Psoas muscle (tissue), 8 donors: ENCODE measurements at places on chromosomes 2 and 18.

- DNase-seq, result no peak
These were observed 55.9 kb downstream of the FEZ2 start for GRCh38 chr2:36541891-36542595.

DNA sequence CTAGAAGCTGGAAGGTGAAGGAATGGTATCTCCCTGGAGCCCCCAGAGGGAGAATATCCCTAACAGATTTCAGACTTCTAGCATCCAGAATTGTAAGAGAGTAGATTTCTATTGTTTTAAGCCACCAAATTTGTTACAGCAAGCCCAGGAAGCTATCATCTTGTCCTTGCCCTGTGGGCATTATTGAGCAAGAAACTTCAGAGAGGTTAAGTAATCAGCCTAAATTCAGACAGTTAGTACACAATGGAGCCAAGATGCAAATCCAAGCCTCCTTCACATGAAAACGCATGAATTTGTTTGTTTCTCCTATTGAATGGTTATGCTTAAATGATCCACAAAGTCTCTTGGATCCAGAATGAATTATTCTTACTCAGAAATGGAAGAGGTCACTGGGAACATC, 55.2 kb upstream of the TRIB2 start:
- DNase-seq, result no peak

DNA sequence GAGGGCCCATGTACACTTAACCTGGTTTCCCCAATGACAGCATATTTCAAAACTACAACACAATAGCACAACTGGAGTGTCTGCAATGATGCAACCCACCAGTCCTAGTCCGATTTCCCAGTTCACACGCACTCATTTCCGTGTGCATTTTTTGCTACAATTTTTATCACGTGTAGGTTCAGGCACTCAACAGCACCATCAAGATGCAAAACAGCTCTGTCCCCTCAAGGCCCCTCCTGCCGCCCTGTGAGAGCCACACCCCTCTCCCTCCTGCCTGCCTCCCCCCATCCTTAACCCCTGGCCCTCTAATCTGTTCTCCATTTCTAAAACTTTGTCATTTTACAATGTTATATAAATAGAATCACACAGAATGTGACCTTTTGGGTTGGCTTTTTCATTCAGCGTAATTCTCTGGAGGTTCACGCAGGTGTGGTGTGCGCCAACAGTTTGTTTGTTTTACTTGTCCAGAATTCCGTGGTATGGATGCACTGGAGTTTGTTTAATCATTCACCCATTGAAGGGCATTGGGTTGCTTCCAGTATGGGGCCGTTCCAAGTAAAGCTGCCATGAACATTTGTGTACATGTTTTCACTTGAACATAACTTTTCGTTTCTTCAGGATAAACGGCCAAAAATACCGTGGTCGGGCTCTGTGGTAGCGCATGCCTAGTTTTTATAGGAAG, 8.4 kb downstream of the KCNIP3 start:
- no peak for DNase-seq

GRCh38 chr2:9311488-9311887, 104.9 kb downstream of the ASAP2 start:
- DNase-seq, result peak; percentile 76

DNA sequence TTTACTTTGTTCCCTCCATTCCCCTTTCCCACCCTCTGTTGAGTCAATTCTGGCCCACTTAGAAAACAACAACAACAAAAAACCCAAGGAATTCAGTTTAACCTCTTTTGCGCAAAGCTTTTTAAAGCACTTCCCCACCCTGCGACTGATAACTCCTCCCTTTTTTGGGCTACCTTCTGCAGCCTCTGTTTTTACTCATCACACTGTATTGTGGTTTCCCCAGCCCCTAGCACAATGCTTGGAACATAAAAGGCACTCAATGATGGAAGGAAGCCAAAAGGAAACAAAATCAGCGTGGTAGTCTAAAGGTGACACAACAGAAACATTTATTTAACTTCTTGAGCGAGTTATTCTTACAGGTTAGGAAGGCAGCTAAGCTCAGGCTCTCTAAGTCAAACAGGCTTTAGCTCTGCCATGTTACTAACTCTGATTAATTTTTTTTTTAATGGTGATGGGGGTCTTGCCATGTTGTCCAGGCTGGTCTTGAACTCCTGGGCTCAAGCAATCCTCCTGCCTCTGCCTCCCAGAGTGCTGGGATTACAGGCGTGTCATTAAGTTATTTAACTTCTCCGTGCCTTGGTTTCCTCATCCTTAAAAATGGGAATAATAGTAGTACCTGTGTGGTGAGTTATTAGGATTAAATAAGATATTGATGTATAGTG, 1.3 kb downstream of the CEP68 start:
- no peak for DNase-seq

DNA sequence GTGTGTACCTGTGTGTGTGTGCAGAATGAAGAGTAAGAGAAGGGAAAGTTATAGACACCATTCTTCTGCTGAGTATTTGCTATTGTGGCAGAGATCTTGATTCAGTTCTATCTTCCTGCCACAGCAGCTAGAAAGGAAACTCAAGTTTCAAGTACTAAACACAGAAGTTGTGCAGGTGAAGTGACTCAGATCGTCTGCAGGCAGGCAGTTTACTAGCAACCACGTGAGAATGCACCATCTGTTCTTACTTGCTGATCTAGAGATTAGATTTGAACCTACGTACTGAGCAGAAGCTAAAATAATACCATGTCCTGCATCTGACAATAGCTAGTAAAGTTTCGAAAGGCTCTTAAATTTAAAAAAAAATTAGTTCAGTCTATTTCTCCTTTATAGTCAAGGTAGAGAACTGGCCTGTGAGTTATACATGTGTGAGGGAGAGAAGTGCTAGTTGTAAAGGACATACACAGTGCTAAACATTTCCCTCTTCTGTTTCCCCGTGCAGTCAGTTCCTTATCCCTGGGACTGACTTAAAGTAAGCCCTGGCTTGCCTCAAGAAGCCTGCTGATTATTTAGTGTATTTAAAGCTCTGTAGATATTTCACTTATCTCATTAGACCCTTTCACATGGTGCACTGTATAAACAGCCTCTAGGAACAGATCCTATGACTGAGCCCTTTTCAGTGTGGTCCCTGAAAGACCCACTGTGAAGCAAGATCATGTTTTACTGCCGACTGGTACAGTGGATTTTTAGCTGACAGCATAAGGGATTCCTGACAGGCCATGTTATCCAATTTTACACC, 45.0 kb downstream of the SLC38A11 start:
- DNase-seq, result no peak

DNA sequence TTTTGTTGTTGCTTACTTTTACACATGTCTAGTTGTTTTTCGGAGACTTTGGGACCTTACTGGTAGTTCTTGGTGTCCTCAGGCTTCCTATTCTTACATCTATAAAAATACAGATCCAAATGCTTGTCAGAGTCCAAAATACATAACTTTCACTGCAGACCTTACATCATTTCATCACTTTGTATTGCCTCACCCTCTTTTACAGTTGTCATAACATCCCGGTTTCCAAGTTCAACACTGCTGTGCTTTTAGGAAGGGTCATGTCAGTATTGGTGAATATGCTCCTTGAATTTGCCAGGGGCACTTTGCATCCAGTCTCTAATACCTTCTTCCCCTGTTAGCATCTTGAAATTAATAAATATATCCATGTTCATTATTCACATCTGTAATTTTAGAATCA, 518.2 kb upstream of the RAB12 start:
- no peak for DNase-seq

DNA sequence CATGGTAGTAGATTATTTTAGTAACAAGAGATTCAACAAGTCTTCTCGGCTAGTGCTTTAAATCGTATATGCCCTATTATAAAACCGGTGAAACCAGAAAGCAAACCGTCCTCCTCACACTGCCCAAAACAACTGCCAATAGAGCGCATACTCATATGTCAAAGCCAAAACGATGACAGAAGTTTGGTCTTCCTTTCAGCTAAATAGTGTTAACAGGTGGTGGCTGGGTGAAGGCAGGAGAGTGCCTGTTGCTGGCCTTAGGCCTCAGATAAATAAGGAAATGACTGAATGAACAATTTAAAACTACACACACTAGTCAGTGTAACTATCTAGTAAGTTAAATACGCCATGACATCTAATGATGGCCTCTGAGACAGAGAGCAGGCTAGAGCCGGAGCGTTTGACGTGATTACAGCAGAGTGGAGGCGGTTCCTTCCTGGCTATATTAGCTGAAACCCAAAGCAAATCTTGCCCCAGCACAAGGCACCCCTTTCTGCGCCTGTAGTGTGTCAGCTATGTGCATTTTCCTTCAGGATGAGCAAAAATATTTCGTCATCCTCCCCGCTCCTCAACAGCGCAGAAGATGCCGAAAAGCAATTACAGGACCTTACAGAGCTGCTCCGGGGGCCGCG, 1.6 kb downstream of the LONRF2 start:
- peak; percentile 15 for DNase-seq

DNA sequence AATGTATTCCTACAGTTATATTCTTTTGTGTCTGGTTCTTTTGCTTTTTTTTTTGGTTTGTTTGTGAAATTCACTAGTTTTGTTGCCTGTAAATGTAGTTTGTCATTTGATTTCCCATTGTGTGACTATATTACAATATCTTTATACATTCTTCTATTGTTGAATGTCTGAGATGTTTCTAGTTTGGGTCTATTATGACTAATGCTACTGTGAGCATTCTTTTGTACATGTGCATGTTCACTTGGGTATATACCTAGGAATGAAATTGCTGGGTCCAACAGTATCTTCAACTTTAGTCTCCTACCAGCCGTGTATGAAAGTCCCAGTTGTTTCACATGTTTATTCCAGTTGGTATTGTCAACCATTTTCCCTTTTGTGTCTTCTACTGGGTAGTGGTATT, 112.7 kb upstream of the RBMS1 start:
- no peak for DNase-seq

GRCh38 chr2:16650287-16651249, 15.1 kb downstream of the CYRIA start:
- no peak for DNase-seq
